ENCODE measurements at places on chromosomes 4 and X. TPM values are rescaled to one million over a fixed set of nuclear protein-coding genes. Genes with fewer than 3 reads are reported as not detected.

GAGE12F gene
- total RNA-seq, result not detected

NPNT gene
- total RNA-seq, result 47.9 TPM

NR0B1 gene
- 0.25 TPM for total RNA-seq

AGA gene
- 9.1 TPM for total RNA-seq
